ENCODE measurements at places on chromosomes 5 and 9. TPM values are rescaled to one million over a fixed set of nuclear protein-coding genes. Genes with fewer than 3 reads are reported as not detected.

Gene ARHGEF28
- polyA plus RNA-seq, result 2.9 TPM

Gene TSC1
- polyA plus RNA-seq, result 31.8 TPM

Gene FIBCD1
- polyA plus RNA-seq, result not detected

Gene KCNIP1
- polyA plus RNA-seq, result 5.9 TPM

Gene LOX
- 105 TPM for polyA plus RNA-seq

Gene ZNF454
- 4.1 TPM for polyA plus RNA-seq

Gene MUSK
- polyA plus RNA-seq, result 8.5 TPM

Gene ERCC8
- polyA plus RNA-seq, result 13.5 TPM

Gene SLC34A1
- not detected for polyA plus RNA-seq

Gene MGAT4B
- polyA plus RNA-seq, result 59.1 TPM

Gene LURAP1L
- 10.4 TPM for polyA plus RNA-seq

Gene GPX8
- polyA plus RNA-seq, result 76.0 TPM

Gene CTSV
- 0.83 TPM for polyA plus RNA-seq

Gene SPOCK1
- polyA plus RNA-seq, result 19.9 TPM

Gene SLC25A2
- not detected for polyA plus RNA-seq

Gene ERMP1
- polyA plus RNA-seq, result 12.6 TPM

Gene IRX1
- polyA plus RNA-seq, result not detected

Gene KCNV2
- 0.14 TPM for polyA plus RNA-seq

Gene LCP2
- polyA plus RNA-seq, result 5.2 TPM

Gene GARIN3
- polyA plus RNA-seq, result not detected

Gene AMBP
- 0.15 TPM for polyA plus RNA-seq

Gene ADAMTSL1
- 15.8 TPM for polyA plus RNA-seq

Gene BRD9
- 27.1 TPM for polyA plus RNA-seq

Gene GPR151
- not detected for polyA plus RNA-seq

Gene HMMR
- polyA plus RNA-seq, result 7.1 TPM

Gene KIAA1958
- 3.4 TPM for polyA plus RNA-seq

Gene URM1
- 47.6 TPM for polyA plus RNA-seq

Gene SLC6A18
- polyA plus RNA-seq, result not detected

Gene PKN3
- 7.4 TPM for polyA plus RNA-seq

Gene ACER2
- 2.3 TPM for polyA plus RNA-seq

Gene CFAP77
- not detected for polyA plus RNA-seq

Gene SLC2A8
- 9.0 TPM for polyA plus RNA-seq

Gene PCA3
- 0.88 TPM for polyA plus RNA-seq

Gene CDK7
- polyA plus RNA-seq, result 17.6 TPM

Gene GPR150
- polyA plus RNA-seq, result 0.09 TPM

Gene PPP1R2B
- polyA plus RNA-seq, result not detected

Gene SPATA31D4
- not detected for polyA plus RNA-seq

Gene PCDH1
- polyA plus RNA-seq, result 15.4 TPM

Gene PCDHB16
- polyA plus RNA-seq, result 3.0 TPM
